ENCODE measurements at places on chromosomes 2 and 18.

DNA sequence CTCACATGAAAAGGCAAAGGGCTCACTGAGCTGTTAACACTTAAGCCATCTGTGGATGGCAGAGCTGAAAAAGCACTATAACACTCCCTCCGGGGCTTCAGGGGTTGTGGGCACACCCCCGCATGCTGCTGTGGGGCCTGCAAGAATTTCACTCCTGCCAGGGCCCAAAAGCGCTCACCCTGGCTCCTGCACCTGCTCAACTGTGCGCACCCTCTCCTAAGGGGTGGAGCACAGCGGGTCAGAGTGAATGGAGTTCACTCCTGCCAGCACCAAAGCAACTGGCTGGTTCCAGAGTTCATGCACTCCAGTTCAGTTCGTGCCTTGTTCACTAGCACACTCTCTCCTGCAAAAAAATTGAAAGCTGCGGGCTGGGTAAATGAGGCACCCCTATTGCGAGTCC is 814.2 kb upstream of the SLC39A10 start:
- no peak for DNase-seq

DNA sequence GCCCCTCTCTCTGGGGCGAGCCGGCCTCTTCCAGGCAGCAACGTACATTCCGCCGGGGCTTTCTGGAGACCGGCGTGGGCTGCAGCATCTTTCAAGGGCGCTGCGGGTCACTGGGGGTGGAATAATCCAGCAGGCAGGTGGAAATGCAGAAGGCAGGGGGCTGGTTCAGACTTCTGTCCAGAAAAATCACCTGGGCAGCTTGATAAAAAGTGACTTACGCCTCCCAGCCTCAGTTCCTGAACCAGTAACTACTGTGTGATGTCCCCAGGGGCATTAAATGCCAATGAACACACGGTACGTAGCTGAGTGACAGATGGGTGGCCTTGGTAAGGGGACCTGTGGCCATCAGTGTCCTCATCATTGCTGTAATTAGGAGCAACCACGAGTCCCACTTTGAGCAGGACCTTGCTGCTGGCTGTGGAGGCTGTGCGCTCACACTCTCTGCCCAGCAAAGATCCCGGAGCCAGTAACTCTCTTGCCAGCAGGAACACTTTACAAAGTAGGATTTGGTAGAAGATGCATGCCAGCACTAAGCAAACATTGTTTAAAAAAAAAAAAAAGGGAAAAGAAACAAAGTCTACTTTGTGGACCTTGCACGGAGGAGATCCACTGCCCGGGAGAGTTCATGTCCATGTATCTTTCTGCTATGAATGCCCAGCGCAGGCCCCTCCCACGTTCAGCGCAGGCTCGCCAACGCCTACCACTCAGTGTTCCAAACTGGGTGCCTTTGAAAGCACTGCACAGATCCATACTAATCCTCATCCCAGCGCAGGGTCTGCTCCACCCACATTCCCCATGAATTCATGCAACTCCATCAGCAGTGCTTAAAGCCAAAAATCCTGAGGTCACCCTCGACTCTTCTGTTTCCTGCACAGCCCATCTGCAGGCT is 177.3 kb downstream of the HDAC4 start:
- peak; percentile 89 for DNase-seq

GRCh38 chr2:26530240-26530540 is 52.3 kb upstream of the OTOF start:
- DNase-seq, result no peak

- no peak for DNase-seq
Measured at GRCh38 chr2:118350621-118351020, 262.4 kb downstream of the INSIG2 start.

Data from cardiac fibroblast (primary cell).